ENCODE measurements at places on chromosomes 1 and 21.

- DNase-seq: no peak
These were observed 39.3 kb downstream of the PCNX2 start for GRCh38 chr1:233256191-233256590.

GRCh38 chr1:231442735-231443134, 20.6 kb upstream of the EGLN1 start:
- DNase-seq: peak; percentile 11

DNA sequence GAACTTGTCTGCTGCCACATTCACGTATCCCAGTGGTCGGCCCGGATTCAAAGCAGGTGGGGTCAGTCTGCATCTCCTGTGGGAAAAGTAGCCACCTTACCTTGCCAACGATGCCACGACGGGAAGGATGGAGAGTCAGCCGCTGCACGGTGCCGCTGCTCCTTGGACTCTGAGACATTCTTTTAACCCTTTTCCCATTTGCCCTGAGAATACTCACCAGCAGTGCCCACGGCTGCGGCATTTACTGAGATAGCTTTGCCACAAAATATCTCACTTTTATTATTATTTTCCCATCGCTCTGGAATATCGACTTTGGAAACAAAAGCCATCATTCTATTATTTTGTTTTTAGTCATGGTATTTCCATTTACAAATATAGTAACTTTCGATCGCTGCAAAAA, 15.3 kb upstream of the TTC34 start:
- DNase-seq: no peak

DNA sequence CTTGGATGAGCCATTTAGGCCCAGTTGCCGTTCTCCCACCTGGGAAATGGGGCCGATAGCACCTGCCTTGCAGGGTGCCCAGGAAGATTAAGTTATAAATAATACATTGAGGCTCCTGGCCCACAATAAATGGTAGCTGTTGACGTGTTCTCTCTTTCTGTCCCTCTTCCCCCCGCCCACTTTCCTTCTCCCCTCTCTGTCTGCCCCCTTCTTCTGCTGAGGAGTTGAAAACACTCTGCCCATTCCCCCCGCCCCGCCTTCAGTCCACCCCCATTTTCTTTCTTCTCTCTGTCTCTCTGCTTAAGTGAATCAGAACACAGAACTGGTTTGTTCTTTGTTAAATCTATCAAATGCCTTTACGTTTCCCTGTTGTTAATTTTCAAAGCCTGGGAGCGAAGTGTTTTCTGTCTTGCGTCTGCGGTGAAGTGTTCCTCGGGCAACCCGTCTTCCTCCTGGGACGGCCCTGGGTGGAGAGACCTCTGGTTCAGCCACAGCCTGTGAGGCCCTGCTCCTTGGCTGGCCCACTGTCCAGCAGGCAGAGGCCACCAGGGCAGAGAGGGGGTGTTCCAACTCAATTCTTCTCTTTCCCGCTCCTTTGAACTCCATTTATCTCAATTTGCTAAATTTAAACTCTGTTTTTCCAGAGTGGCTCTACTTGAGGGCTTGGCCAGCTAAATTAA, 29.3 kb upstream of the SELENON start:
- DNase-seq: no peak

- DNase-seq: no peak
These were observed 282.6 kb downstream of the BARHL2 start for GRCh38 chr1:90434460-90434859.
